ENCODE measurements at places on chromosomes 5 and 9. TPM values are rescaled to one million over a fixed set of nuclear protein-coding genes. Genes with fewer than 3 reads are reported as not detected.

The SAXO1 gene
- 0.18 TPM for total RNA-seq

The BASP1 gene
- total RNA-seq: 18.5 TPM

The ANKRD33B gene
- 8.3 TPM for total RNA-seq

The HEMGN gene
- total RNA-seq: not detected

The DND1 gene
- not detected for total RNA-seq

The NSD1 gene
- 136 TPM for total RNA-seq

The TMEM215 gene
- total RNA-seq: not detected

The SPINK7 gene
- not detected for total RNA-seq

The GABRA1 gene
- not detected for total RNA-seq

The PCDHGA5 gene
- 1.7 TPM for total RNA-seq

The CTXN3 gene
- total RNA-seq: not detected

The GRIA1 gene
- total RNA-seq: 1.2 TPM

The SEMA6A gene
- total RNA-seq: 0.41 TPM

The IRX2 gene
- 0.90 TPM for total RNA-seq

The S100Z gene
- not detected for total RNA-seq

- no peak for DNase-seq
These were observed 245.0 kb downstream of the PSAT1 start for GRCh38 chr9:78541868-78542443.

GRCh38 chr9:107665057-107665456 lies 175.5 kb upstream of the KLF4 start:
- DNase-seq: peak; percentile 60

- no peak for DNase-seq
These were observed 91.9 kb upstream of the PANK3 start for GRCh38 chr5:168670881-168671575.

- DNase-seq: no peak
These were observed 1.7 kb upstream of the TAF7 start for GRCh38 chr5:141322261-141322660.

GRCh38 chr5:1552521-1553255 lies 28.9 kb upstream of the LPCAT1 start:
- DNase-seq: peak; percentile 59

DNA sequence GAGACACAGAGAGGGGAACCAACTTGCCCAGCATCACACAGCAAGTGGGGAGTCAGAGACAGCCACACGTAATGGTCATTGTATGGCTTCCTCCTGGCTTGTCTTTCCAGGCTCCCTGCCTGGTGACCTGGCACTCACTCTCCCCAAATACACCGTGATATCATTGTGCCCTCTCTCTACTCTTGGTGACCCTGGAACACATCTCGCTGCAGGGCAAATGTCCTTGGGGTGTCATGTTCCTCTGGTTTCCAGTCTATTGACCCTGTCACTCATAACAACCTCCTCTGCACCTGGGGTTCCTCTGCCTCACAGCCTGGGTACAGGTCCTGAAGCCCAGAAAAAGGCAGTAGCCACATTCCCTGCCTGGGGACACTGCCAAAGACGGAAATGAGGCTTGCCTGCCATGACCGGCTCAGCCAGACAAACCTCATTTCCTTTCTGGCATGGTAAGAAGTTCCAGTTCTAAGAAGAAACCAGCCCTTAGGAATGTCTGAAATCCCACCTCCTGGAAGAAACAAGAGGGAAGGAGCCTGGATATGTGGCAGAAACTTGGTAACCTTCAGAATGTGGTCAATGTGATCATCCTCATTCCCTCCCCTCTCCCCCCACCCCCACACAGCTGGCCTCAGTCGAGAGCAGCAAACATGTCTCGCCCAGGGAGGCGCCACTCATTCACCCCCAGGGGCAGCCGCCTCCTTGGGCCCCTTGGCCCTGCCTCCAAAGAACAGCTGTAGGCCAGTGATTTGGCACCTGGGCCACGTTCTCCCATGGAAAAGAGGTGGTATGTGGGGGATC lies 30.6 kb upstream of the SMU1 start:
- peak; percentile 98 for DNase-seq

- no peak for DNase-seq
These were observed 35.3 kb upstream of the KCNV2 start for GRCh38 chr9:2681981-2682380.

DNA sequence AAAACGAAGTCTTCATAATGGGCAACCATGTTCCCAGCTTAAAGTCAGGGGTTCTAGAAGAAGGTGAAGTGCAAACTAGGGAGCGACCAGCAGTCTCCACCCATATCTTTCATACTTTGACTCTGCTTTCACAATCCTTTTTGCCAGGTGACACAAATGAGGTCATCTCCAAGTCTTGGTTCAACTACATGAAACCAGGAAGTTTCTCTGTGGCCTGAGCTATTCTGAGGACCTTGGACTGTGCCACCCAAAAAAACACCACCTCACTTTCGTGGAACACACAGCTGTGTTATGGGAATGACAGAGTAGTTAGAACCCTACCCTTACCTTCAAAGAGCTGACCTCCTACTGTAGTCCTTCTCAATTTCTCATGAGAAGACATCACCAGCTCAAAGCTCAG lies 309.2 kb downstream of the AGTPBP1 start:
- DNase-seq: no peak

- DNase-seq: peak; percentile 72
These were observed 173.3 kb downstream of the RMI1 start for GRCh38 chr9:84153885-84154284.

- DNase-seq: no peak
These were observed 135.3 kb downstream of the EGFLAM start for GRCh38 chr5:38393636-38394035.

GRCh38 chr5:153347611-153348010 lies 142.9 kb upstream of the GRIA1 start:
- no peak for DNase-seq

- DNase-seq: no peak
These were observed 5.0 kb downstream of the MAMDC4 start for GRCh38 chr9:136857166-136857565.

GRCh38 chr9:119526698-119527097 lies 157.5 kb upstream of the BRINP1 start:
- no peak for DNase-seq

- no peak for DNase-seq
These were observed 51.8 kb downstream of the SNX24 start for GRCh38 chr5:122897283-122897602.
